ENCODE measurements at places on chromosomes 16 and 17. TPM values are rescaled to one million over a fixed set of nuclear protein-coding genes. Genes with fewer than 3 reads are reported as not detected.

- DNase-seq, result no peak
Observed at GRCh38 chr17:58377661-58378060, 25.7 kb upstream of the SUPT4H1 start.

DNA sequence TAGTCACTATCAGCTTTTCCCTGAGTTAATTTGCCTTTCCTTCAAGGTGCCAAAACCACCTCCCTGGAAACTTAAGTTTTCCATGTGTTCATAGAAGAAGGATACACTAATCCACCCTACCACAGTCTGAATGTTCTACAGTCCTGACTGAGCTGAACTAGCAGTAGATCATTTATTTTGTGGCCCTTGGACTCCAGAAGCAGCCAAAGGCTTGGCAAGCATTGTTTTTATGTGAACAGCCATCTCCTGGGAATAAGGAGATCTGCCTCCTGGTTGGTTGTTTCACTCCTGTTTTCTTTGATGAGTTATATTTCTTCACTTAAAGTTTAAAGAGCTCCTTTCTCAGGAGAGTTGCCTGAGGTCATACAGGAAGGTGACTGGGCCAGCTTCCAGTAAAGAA, 634.6 kb upstream of the SOX9 start:
- DNase-seq, result no peak

The TSNAXIP1 gene
- 1.1 TPM for total RNA-seq

GRCh38 chr16:3608069-3608468, 3.3 kb downstream of the SLX4 start:
- no peak for DNase-seq

- DNase-seq, result no peak
Observed at GRCh38 chr17:81921996-81922565, 4.1 kb upstream of the SIRT7 start.

The STAT3 gene
- 158 TPM for total RNA-seq

DNA sequence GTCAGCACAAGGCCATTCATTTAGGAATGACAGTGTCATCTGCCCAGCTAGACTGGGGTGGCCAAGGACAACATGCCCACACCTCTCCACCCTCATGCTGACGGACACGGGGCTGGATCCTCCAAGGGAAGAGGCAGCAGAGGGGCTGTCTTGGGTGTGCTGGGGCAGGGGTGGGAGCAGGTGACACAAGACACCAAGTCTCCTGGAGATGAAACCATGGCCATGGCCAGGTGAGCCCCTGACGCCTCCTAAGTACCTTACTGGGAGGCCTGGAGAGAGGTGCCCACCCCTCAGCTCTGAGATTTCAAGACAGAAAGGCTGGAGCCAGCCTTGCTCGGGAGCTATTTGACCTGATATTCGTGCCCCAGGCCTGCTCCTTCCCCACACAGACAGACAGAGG, 9.0 kb upstream of the RASD1 start:
- no peak for DNase-seq

The SLC35G6 gene
- not detected for total RNA-seq

The NLRC3 gene
- 0.72 TPM for total RNA-seq

The PABPN1L gene
- not detected for total RNA-seq

DNA sequence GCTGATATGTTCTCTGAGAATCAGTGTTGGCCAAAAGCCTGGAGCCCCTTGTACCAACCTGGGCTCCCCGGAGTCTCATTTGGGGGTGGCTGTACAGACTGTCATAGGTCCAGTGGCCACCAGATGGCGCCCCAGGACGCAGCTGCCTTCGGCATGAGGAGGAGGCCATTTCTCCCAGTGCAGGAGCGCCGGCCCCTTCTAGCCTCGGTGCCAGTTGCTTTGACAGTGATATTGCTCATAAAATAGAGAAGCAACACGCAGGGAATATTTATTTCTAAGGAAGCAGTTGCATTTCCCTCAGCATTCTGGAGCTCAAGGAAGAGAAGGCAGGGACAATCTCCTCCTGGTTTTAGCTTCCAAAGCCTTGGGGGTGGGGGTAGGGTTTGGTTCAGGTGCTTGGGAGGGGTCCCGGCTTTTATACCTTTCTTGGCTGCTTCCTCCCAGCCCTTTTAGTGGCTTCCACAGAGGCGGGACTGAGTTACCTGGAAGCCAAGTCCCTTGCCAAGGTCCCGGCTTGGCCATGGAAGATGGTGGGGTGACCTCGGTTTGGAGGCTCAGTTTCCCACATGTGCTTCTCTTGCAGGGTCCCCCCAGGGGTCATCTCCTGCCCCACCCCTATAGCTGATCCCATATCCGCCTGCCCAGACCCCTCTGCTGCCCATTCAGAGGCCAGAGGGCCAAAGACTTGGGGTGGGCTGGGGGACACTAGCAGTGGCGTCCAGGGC, 117.8 kb upstream of the CDC42EP4 start:
- DNase-seq, result peak; percentile 95

DNA sequence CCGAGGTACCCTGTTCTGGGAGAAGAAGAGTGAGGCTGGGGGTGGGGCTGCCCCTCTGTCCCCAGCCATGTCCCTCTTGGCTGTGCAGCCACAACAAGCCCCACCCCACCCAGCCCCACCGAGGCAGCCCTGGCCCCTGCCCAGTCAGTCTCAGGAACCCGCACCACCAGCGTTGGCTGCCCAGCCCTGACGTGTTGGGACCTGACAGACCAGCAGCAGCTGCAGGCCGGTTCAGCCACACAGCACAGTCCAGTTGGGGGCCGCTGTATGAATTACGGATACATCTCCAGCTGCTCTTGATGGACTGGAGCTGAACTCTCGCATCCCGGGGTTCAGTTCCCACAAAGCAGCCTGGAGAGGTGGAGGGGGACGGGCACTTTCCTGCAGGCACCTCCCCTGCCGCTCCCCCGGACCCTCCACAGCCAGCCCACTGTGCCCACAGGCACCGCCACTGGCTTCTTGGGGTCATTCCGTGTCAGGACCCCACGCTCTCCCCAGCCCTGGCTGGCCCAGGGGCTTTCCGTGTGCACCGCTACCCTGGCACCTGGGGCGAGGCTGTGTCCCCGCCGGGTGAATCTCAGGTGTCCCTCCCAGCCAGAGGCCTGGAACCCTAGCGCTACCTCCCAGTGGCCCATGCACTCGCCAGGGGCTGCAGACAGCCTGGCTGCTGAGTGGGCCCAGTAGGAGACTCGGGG, 7.1 kb downstream of the CDH15 start:
- no peak for DNase-seq

The BAHCC1 gene
- 13.7 TPM for total RNA-seq

GRCh38 chr17:58593123-58593522, 78.7 kb upstream of the MTMR4 start:
- DNase-seq, result no peak

DNA sequence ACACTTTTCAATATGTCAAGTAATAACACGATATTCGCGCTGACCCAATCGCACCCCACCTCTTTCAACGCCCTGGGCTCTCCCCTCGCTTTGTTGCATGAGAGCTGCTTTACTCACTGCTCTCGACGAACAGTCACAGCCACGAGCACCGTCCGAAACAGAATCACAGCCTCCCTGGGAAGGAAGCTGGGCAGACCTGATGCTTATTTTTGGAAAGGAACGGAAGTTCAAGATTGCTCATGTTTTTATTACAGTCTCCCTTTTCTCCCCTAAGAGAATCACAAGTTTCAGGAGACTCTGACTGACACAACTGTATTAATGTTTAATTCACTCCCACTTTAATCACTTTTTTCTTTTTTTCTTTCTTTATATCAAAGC, 67.8 kb downstream of the ANKRD11 start:
- no peak for DNase-seq

Measured in tongue (tissue), 3 donors.